ENCODE measurements at places on chromosomes 5 and 9.

GRCh38 chr5:149418910-149419531 is 39.9 kb upstream of the IL17B start:
- DNase-seq: no peak

GRCh38 chr5:88729829-88730182 is 153.2 kb downstream of the MEF2C start:
- no peak for DNase-seq

DNA sequence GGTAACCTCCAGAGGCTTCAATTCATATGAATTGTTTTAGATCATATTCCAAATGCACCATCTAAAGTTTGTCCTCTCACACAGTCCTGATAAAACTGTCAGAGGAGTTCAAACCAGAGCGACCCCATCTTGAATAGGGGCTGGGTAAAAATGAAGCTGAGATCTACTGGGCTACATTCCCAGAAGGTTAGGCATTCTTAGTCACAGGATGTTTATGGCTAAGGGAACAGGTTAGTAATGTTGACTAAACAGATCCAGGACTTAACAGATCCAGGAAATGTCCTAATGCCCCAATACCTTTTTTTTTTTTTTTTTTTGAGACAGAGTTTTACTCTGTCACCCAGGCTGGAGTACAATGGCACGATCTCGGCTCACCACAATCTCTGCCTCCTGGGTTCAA is 192.6 kb upstream of the PRDM9 start:
- no peak for DNase-seq

GRCh38 chr5:59151162-59151889 is 568.5 kb downstream of the RAB3C start:
- no peak for DNase-seq

DNA sequence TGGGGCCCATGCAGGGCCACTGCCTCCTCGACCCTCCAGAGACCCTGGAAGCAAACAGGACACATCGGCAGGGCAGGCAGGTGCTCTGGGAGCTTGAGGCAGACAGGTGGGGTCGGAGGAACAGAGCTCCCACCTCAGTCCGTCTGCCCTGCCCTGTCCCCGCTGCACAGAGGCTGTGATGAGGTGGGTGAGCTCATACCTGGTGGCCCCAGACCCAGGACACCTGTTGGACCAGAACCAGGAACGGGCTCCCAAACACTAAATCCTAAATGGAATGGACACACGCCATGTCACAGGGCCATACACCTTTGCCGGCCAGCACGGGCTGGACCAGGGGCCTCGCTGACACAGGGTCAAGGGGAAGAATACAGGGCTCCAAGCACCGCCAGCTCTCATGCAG is 5.5 kb downstream of the SOHLH1 start:
- DNase-seq: no peak

GRCh38 chr9:80789831-80790230 is 899.5 kb downstream of the TLE1 start:
- no peak for DNase-seq

DNA sequence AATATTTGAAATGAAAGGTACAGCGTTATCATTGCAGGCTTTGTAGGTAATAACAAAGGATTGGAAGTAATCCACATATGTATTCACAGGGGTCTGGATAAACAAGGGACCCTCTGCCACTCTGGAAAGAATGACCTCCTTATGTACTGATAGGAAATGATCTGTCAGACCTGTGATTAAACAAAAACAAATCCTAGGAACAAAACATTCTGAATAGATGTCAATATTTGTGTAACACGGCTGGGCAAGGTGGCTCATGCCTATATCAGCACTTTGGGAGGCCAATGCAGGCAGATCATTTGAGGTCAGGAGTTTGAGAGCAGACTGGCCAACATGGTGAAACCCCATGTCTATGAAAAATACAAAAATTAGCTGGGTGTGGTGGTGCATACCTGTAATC is 42.3 kb downstream of the NSUN2 start:
- no peak for DNase-seq

DNA sequence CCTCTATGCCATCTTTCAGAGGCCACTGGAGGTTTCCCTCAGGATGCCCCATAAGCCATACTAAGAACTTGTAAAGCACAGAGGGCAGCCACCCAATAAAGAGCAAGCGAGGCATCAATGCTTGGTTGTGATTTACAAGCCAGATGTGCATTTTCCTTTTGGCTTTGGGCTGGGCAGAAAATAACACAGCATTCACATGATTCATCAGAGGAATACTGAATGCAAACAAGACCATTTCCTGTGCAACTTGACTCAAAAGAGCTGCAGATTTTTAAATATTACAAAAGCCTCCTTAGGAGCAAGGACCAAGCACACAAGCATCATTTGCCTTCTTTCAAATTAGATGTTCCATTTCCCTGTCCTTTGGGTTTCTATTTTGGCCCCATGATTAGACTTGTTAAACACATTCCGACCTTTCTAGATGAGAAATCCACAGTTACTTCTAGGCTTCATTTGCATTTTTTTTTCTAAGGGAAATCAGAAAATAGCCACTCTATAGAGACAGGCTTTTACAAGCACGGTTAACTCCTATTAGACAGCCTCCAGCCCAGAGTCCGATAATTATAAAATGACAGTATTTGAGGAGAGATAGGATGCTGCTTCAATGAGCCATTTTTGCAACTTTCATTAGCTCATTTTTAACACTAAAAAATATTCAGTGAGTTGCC is 207.8 kb downstream of the SEMA5A start:
- no peak for DNase-seq

GRCh38 chr9:111078391-111079038 is 40.2 kb upstream of the LPAR1 start:
- DNase-seq: no peak

DNA sequence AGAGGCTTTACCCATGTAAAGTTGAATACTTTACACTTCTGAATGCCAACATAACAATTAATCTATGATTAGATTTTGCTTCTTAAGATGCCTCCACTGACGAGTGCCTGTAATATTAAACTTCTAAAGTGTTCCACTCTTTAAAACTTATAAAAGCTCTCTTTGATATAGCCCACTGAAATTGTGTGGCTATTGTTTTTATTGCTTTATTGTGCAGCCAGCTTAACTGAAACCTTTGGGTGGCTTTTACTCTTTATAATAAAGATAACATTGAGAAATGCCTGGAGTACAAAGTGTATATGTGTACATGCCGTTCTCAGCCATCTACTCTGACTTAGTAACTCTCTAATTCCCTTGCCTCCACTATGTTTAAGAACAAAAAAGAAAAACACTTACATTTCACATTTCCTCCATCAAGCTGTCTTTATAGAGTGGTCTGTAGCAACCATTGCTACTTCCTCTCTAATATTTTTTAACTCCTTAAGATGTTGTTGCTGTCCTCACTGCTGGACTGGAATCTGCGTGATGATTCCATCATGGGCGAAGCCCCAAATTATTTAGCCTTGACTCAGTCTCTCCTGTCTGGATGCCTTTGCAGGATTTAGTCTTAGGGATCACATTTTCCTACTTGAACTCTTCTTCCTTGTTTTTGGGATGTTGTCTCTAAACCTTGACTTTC is 9.1 kb downstream of the PIK3R1 start:
- DNase-seq: no peak

DNA sequence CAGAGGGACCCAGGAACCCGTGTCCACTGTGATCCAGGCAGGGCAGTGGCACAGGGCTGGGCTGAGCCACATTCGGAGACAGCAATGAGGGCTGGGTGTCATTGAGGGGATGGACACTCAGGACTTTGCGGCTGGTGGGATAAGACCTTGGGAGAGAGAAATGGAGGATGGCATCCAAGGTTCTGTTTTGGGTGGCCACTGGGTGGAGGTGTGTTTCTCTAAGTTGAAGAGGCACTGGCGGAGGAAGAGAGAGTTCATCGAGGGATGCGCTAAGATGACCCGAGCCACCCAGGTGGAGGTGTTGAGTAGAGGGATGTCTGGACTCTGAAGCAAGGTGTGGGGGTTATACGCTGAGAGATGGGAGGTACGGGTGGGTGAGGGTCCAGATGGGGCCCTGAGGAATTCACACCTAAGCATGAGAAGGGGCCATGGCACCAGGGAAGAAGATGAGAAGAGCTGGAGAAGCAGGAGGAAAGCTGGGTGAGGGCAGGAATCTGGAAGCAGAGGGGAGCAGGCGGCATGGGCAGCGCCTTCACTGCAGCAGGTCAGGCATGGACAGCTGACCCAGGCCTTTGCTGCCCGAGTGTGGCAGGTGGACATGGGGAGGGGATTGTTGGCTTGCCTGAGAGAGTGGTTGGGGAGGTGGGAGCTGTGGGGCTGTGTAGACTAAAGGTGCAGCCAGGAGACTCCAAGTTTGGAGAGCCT is 2.5 kb upstream of the SLC25A48 start:
- DNase-seq: no peak

GRCh38 chr9:127211983-127212382 is 52.6 kb upstream of the GARNL3 start:
- no peak for DNase-seq

DNA sequence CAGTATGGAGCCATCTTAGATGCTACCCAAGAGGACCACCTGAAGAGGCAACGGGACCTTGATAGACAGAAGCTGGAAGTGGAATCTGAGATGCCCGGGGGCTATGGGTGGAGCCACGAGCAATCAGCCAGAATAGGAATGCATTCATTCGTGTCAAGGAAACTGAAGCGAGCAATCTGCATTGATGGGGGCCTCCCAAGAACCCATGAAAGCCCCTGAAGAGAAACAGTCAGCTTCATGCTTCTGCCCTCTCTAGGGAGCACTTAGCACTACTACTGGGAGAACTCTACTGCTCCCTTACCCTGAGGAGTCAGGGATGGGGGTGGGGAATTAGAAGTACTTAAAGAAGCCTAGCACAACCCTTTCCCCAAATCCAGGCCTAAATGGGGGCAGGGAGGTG is 51.9 kb upstream of the TCERG1 start:
- DNase-seq: no peak

DNA sequence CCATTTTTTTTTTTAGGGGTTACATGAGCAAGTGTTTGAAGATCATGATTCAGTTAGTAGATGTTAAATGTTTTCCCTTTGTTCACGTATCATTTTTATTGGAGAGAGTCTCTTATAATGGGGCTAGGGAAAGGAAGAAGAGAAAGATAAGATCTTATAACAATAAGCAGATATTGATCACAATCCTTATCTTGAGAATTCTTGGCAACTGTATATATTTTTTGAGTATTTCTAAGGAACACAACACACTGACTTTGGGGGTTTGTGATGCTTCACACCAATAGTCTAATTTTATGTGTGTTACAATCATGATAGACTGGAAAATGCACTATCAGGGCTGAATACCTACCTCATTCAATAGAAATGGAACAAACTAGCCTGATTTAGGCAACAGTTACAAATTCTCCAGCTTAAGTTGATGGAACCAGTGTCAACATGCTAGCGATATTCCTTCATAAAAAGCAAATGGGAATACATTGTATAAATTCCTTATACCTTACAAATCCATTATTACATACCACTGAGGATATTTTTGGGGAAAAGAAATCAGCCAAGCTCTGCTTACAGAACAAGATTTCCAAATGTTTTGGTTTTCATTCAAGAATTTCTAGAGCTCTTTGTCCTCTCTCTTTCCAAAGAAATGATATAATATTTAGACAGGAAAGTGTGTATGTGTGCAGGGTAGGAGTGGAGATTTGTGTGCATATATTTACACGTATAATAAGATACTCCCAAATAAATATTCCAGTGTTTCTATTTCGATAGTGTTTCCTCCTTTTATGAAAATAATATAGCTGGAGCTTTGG is 41.5 kb downstream of the SVEP1 start:
- no peak for DNase-seq

DNA sequence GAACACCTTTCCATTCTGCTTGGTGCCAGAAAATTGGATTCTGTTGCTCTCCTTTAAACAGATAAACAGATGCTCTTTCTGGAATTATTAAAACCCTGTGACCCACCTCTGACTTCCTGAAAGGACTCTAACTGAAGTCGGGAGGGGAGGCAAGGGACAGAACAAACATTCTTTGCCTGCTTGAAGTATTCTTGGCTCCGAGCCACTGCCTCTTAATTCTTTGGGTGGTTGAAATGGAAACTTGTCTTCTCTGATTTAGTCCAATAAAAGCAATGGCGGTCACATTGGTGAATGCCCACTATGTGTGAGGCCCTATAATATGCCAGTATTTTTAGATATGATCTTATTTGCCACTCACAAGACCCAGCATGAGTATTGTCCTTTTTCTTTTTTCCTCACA is 236.8 kb downstream of the SLIT3 start:
- DNase-seq: no peak

- no peak for DNase-seq
Observed at GRCh38 chr9:2469681-2470221, 151.8 kb upstream of the VLDLR start.

- no peak for DNase-seq
Observed at GRCh38 chr9:99822806-99823591, 1.3 kb downstream of the NR4A3 start.

DNA sequence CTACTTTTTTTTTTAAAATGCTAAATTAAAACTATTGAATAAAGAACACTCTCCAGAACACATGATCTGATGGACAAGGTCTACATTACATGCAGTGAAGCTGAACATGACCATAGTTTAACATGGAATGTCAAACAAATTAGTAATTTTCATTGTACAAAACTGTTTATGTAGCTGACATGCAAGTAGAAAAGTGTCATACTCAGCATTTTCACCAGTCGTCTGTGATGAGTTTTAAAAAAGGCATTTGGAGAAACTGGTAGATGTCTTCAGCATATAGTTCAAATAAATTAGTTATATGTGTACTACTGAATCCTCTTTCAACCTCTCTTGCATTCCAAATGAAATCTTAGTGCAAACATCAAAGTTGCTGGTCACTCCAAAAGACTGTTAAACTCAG is 301.9 kb downstream of the FER start:
- DNase-seq: no peak

DNA sequence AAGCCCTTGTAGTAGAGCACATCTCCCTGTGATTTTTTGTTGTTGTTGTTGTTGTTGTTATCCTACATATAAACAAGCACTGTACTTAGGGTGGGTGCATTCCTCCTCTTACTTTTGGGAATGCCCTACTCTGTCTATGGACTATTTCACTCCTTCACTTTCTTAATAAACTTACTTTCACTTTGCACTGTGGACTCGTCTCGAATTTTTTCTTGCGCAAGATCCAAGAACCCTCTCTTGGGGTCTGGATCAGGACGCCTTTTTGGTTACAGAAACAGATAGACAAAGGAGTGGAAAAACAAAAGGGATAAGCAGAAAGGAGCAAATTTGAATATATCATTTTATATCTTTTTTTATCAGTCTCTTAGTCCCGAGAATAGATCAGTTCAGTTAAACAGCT is 14.4 kb upstream of the PAIP1 start:
- DNase-seq: no peak

GRCh38 chr9:101902051-101902450 is 163.6 kb upstream of the GRIN3A start:
- no peak for DNase-seq

- DNase-seq: no peak
Observed at GRCh38 chr5:159244163-159244562, 18.9 kb upstream of the UBLCP1 start.

- no peak for DNase-seq
Observed at GRCh38 chr9:33620738-33621439, 96.8 kb downstream of the ANKRD18B start.
